ENCODE measurements at places on chromosomes 4 and X. TPM values are rescaled to one million over a fixed set of nuclear protein-coding genes. Genes with fewer than 3 reads are reported as not detected.

Gene PPP3CA
- 40.2 TPM for total RNA-seq

Gene SPP1
- 156 TPM for total RNA-seq

Gene BEX4
- 13.6 TPM for total RNA-seq

Gene VCX3B
- total RNA-seq, result not detected
